ENCODE measurements at places on chromosomes 12 and 14.

- no peak for DNase-seq
Measured at GRCh38 chr12:15933751-15934150, 22.6 kb downstream of the DERA start.

DNA sequence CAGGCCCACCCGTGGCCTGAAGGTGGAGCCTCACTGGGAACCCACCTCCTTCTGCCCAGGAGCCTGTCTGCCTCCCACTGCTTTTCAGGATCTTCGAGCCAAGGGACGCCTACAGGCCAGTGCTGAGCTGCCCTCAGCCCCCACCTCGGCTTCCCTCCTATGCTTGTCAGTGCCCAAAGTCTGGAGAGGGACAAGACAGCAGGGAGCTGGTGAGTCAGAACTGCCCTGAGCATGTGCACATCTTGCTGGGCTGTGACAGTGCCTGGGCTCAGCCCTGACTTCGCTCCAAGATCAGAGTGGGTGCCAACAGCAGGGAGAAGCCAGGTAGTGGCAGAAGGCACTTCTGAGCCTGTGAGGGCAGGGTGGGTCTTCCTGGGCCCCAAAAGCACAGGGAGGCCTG, 286.8 kb downstream of the AEBP2 start:
- no peak for DNase-seq

- no peak for DNase-seq
Measured at GRCh38 chr14:92729634-92730358, 18.6 kb downstream of the LGMN start.

DNA sequence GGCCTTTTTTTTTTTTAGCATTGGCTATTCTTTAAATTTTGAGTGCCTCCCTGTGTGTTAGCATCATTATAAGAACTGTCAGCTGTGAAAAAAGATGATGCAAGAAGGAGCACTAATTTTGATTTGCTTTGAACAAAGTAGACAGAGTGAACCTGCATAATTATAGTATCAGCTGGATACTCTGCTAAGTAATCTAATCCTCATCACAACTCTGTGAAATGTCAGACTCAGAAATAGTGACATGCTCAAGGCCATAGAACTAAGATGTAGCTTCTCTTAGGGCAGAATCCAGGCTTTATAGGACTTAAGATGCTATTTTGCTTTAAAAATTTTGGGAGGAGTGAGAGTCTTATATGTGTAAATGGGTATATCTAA, 31.9 kb downstream of the FBXO34 start:
- no peak for DNase-seq

DNA sequence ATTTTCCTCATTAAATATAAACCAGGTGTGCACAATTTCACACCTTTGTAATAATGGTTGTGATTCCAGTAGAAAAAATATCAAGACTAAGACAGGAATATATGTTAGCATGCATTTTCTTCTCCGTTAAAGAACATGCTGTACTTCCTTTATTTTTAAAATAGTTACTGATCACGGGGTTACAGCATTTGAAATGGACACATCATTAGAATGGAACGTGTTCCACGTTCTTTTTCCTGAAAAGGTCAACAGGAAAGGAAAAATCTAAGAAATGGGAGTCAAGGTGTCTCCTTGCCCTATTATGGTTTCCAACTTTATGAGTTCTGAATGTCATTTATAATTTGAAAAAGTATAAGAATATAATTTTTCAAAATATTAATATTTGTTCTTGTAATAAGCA, 1325.7 kb downstream of the SLC16A7 start:
- DNase-seq: no peak

- no peak for DNase-seq
Measured at GRCh38 chr14:40762177-40762576, 844.5 kb upstream of the LRFN5 start.

DNA sequence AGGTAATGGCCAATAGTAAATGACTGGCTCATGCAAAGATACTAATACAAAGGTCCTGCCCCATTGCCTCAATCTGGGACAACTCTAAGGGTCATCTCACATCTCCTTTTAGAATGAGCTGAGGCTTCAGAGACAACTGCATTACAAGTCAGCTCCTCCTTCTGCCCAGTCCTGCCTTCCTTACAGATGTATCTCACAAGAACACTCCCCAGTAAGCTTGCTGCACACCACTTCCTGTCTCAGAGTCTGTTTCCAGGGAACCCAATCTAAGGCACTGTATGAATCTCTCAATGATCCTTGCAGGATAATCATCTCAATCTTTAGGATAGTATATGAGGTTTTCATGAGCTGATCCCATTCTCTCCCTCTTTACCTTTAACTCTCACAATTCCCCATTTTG, 57.8 kb upstream of the ZDHHC17 start:
- no peak for DNase-seq

GRCh38 chr14:30277268-30277667, 281.7 kb upstream of the G2E3 start:
- DNase-seq: no peak

DNA sequence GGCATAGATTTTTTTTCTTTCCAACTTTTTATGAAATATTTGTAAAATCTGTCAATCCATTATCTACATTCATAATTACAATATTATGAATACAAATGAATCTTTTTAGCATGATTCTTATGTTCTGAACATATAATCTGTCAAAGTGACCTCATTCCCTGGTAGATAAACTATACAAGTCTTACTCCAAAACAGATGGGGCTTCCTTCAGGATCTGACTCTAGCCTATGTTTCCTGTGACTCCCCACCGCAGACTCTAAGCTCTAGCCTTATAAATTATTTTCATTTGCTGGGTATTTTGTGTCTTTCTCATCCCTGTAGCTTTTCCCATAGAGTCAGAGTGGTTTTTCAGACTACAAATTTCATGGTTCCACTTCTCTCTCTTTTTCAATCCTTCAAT, 202.1 kb upstream of the KITLG start:
- no peak for DNase-seq

- DNase-seq: no peak
Measured at GRCh38 chr12:93634416-93634815, 42.8 kb upstream of the CRADD start.

DNA sequence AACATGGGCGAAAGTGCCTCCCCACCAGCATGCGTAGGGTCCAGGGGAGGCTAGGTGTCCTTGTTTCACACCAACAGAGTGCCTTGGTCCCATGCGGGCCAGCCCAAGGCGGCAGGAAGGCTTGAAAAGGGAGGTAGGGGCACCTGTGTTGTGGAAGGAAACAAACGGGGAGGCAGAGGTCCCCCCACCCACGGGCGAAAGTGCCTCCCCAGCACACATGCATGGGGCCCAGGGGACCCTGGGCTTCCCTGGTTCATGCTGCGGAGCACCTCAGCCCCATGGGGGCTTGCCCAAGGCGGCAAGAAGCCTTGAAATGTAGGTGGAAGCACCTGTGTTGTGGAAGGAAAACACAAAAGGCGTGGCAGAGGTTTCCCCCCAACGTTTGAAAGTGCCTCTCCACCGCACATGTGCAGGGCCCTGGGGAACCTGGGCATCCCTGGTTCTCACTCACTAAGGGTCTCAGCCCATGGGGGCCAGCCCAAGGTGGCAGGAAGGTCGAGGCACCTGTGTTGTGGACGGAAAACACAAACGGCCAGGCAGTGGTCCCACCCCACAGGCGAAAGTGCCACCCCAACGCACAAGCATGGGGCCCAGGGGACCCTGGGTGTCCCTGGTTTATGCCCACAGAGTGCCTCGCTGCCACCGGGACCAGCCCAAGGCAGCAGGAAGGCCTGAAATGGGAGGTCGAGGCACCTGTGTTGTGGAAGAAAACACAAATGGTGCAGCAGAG, 374.7 kb downstream of the ALG10 start:
- DNase-seq: no peak

DNA sequence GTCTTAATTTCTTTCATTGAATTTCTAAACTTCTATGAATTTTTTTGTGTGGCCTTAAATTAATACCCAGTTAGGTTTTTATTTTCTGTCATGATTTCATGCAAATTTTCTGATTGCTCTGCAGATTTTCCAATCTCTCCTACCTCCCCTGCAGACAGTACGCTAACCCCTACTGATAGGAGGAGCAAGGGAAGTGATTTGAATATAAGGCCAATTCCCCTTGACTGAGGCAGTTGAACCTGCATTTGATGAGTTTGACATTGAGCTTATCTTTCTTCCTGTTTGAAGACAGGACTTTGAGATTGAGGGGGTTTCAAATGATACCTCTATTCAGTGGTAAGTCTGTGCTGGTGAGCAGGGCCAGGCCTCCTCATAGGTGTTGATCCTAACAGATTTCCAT, 74.6 kb downstream of the SNAPC1 start:
- no peak for DNase-seq

DNA sequence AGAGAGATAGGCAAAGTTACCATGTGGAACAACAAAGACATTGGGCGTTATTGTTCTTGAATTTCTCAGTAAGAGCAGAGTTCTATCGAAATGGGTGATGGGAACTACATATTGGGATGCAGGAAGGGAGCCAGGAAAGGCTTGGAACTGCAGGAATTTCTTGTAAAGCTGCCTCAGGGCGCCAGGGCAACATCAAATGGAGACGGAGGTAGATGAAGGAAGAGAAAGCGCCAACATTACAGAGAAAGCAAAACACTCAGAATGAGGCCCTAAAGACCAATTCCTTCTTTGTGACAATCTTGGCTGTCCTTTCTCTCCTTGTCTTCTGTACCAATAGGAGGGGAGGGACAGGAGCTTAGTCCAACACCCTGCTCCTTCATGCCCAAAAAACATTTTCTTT, 148.4 kb downstream of the RPAP3 start:
- no peak for DNase-seq

DNA sequence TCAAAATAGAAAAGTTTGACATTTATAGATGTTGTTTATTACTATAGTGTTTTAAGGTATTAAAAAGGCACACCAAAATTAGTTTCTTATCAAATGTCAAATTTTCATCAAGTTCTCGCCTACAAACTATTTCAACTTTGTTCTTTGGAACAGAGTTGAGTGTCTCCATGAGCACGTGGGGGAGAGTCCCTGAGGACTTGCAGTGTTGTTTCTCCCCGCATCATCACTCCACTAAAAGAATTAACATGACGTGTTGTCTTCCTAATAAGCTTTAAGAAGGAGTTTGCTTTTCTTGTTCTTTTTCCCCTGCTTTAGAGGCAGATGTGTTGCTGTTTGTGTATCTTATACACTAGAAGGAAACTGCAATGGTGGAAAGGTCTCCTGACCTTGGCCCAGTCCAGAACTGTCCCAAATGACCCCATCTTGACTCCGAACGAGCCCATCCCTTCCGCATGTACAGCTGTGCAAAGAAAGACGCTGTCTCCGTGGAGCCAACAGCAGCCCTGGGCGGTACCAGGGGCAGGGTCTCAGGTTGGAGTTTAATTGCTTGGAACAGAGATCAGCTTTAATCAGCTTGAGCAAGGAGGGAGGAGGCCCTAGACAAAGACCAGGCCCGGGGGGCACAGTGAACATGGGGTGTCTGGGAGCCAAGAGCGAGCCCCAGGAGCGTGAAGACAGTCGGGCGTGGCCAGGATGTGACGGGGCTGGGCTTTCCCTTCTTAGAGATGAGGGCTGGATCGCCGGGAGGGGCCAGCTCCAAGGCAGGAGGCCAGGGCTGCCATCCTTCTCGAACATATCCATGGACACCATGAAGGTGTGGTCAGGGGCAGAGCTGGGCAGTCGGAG, 215.4 kb upstream of the RTL1 start:
- DNase-seq: no peak

All from NCI-H1436 treated with DMSO at 0.1 percent for 48 hours (cell line).